Mesenchymal stem cell (in vitro differentiated cells and primary cell): ENCODE measurements at places on chromosomes 5 and 9.

DNA sequence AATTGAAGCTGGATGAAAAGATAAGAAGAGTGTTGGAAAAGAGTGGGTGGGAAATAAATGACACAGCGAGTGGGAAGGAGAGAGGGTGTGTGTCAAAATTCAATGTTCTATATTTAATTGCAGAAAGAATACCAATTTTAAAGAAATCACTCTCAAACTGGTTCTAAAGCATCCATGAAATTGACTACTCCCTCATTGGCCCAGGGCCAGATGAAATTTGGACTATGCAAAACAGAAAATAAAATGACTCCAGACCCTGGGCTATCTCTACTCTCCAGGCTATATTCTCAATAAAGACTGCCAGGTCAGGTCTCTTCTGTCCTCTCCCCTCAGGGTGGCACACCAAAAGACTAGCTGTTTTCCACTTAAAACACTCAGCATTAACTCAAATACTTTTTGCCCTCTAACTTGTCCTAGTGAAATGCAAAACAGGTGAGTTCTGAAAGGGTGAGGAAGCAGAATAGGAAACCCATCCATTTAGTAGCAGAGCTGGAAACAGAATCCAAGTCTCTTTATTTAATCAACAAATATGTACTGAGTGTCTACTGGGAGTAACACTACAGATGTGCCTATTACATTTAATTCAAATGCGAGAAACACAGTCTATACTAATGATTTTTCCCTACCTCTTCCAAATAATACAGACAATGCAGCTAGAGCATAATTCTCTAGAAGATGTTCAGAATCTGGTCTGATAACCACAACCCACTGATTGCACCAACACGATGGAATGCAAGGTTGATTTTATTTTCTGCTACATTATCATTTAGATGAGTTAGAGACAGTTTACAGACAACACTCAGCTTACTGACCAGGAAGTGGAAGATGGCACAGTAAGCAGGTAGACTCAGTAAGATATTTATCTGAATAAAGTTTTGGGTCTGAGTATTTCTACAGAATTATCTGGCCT lies 42.1 kb downstream of the EFCAB9 start:
- no peak for DNase-seq

DNA sequence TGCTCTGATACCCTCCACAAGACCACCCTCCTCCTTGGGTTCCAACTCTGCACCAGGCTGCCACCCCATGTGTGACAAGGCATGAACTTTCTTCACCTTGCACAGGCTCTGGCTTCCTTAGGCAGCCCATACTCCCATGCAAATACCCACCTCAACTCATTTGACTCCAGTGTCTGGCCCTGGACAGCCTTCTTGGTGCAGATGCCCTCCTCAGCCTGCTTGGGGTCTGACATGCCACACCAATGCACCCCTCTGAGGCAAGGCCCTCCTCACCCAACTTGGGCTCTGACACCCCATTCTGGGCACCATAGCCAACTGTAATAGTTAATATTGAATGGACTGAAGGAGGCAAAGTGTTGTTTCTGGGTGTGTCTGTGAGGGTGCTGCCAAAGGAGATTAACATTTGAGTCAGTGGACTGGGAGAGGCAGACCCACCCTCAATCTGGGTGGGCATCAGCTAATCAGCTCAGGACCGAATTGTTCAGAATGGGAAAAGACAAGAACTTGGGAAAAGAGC lies 115.0 kb upstream of the EPB41L4A start:
- no peak for DNase-seq

DNA sequence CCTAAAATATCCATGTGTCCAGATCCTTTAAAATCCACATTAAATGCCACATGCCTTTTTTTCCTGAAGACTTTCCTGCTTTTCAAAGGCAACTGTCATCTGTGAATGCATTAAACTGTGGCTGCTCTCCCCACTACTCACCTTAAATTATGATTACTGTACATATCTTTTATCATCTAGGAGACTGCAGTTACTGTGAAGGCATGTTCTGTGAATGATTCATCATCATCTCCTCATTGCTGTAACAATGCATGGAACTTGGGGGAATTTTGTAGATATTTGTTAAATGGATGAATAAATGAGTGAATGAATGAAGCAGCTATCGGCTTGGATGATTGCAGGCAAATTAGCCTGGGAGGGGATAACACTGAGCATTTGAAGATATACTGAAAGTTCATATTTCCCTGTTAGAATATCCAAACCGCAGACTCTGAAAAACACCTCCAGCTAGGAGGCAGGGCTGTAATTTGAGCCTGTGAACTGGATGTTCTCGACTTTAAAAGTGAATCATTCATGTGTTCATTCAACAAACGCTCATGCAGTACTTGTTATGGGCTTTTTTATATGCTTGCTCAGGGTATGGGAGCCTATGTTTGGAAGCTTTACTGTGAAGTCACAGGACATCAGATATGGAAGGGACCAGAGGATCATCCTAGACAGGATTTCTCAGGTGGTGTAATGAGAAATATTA lies 519.2 kb downstream of the KIF4B start:
- DNase-seq: no peak

DNA sequence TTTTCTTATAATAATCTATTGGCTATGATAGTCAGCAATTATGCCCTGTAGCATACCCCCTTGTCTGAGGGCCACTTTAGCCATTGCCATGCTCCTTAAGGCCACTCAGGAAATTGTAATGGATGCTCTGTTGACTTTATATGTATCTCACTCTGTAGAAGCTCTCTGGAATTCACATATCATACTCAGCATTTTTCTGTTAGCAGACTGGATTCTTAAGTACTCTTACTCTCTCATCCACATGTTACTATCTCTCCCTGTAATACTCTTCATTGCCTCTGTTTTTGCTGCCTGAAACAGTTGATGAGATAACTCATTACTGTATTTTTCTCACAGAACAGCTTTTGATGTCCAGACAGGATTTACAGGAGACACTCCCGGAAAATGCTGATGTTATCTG lies 24.2 kb downstream of the TMEM232 start:
- no peak for DNase-seq

DNA sequence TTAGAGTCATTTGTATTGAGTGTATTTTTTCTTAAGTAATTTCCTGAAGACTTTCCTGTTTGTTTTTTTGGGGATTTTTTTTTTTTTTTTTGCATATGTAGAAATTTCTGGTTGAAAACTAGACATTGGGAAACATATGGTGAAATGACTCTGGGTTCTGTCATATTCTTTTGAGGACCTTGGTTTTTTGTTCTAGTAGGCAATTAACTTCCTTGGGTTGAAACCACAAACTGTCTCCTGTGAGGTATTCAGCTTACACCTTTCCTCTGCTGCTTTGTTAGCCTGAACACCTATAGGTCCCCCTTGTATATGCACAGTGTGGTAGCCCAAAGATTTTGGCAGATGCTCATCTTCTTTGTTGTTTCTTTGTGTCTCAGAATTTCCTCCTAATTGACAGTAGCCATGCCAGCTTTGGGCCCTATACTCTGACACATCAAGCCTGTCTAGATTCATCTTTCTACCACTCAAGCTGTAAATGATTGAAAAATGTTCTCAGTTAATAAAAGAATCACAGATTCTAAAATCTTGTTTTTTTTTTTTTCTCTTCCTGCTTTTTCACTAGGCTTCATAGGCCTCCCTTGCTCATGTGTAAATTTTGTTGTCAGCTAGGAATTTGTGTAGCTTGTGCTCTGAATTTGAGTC lies 140.6 kb downstream of the COMMD10 start:
- no peak for DNase-seq

DNA sequence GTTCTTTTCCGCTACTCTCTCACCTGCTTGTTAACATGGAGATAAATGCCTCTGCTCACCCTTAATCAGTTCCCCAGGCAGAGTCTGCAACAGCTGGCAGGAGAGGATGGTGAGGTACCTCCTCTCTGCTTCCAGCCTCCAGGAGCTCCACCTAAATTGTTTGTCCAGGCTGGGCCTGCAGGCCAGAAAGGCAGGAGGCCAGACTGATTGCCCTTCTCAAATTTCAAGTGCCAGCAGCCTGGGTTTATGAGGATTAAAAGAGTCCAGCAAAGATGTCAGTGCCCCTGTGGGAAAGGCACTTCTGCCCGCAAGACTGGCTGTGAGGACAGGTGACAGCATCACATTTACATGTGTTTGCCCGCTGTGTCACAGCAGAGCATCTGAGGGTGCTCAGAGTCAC lies 19.8 kb downstream of the CORO2A start:
- DNase-seq: no peak

- no peak for DNase-seq
Observed at GRCh38 chr5:893137-893506, 438 bp downstream of the TRIP13 start.

DNA sequence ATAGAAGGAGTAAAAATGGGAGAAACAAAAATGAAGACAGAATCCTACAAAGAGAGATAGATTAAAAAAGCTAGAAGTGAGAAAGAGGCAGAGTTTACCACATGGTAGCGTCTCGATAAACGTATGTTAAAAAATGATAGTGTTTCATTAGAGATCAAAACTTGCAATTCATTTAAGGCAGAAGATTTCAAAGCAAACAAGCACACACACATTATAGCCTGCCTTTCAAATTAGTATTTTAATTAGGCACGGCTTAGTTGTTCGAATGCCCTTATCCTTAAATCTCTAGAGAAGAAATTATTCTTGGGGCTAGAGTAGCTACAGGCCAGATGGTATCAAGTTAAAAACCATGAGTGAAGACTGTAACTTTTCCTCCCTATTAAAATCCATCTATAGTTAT lies 6.0 kb downstream of the STOM start:
- DNase-seq: no peak

- DNase-seq: no peak
Observed at GRCh38 chr5:171795381-171795780, 9.8 kb downstream of the SMIM23 start.

DNA sequence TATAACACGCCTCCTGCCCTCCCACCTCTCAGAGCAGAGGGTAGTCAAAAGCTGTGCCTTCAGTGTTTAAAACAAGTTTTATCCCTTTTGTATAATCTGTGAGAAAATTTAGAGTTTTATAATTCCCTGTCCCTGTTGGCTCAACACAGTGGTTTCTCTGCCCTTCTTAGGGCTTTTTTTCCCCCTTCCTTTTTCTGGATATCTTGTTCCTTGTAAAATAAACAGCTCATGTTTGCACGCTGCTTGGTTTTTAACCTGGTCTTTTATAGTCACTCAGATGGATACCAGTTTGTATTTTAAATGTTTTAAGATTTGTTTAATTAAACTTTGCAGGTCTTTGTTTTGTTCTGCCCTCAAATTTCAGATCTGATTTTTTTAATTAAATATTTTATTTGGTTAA lies 26.7 kb downstream of the OCLN start:
- DNase-seq: no peak

- DNase-seq: no peak
Observed at GRCh38 chr9:8420416-8420815, 620.8 kb upstream of the DMAC1 start.

DNA sequence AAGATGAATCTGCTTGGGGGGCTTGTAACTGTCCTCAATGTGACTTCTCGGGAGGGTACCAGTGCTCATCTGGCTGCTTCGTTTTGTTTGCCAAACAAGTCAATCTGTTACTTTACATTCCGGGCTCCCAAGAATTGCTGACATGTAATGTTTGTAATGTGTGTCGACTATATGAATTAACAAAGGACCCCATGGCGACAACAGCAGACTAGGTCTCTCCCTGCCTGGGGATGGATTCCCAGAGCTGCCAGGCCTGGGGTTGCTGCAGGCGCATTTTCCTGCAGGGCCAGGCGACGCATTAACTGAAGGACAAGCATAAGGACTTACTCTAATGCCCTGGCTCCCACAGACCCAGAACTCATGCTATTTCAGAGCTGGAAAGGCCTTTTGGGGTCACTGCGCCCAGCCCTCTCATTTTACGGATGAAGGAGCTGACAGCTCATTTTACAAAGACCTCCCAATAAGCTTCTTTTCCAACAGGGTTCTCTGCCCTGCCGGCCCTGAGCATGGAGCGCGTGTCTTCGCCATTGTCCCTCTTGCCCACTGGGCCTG lies 214.8 kb downstream of the TTLL11 start:
- DNase-seq: no peak

- no peak for DNase-seq
Observed at GRCh38 chr9:4691795-4692194, 12.4 kb downstream of the CDC37L1 start.

GRCh38 chr5:180153099-180153498 lies 55.9 kb downstream of the RASGEF1C start:
- no peak for DNase-seq

GRCh38 chr5:67908126-67908765 lies 307.3 kb upstream of the PIK3R1 start:
- DNase-seq: no peak

DNA sequence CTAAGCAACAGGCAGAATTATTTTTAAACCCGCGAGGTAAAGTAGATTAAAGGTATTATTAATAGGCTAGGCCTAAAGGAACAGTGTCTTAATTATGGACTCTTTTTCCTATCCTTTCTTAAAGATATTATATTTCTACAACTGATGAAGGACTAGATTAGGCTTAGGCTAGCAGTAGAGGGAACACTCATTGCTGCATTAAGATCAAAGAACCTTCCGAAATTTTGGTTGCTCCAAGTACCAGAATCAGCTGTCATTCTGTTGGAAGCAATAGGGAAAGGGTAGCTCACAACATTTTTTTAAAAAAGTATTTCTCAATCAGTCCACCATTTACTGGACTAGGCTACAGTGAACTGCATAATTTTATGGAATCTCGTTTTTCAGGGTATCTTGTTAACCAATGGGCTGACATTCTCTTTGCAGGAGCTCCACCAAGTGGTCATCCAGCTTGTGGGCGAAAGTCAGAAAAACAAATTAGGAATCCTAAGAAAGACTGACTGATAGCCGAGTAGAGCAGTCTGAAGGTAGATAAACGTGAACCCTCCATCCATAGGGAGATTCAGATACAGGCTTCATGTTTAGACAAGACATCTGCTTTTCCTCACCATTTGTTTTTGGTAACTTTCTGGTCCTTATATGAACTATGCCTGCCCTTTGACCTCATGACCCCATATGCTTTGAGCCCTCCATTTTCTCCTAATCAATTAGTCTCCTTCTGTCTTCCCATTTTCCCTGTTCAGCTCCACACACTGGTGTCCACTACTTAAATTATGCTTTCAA lies 103.6 kb upstream of the CHD1 start:
- peak; percentile 82 for DNase-seq

GRCh38 chr5:95963650-95964410 lies 2.2 kb upstream of the ELL2 start:
- DNase-seq: no peak

- DNase-seq: no peak
Observed at GRCh38 chr9:6987381-6987780, 229.6 kb downstream of the KDM4C start.
